Esophagus squamous epithelium (tissue), 5 donors: ENCODE measurements at places on chromosomes 16 and 17.

DNA sequence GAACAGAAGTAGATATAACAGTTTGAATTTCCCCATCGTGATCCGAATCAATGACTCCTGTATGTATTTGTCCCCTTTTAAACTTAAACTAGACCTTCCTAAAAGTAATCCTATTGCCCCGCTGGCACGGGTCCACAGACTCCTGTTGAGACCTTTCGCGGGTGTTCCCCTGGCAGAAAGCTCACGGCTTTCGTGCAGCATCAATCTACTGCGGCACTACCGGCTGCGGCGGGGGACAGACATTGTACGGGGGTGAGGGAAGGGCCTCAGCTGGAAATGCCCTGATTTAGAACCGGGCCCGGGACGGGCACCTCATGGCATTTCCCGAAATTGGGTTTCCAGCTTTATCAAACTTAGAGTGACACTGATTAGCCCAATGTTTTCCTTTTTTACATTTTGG lies 14.6 kb downstream of the IL32 start:
- no peak for DNase-seq

DNA sequence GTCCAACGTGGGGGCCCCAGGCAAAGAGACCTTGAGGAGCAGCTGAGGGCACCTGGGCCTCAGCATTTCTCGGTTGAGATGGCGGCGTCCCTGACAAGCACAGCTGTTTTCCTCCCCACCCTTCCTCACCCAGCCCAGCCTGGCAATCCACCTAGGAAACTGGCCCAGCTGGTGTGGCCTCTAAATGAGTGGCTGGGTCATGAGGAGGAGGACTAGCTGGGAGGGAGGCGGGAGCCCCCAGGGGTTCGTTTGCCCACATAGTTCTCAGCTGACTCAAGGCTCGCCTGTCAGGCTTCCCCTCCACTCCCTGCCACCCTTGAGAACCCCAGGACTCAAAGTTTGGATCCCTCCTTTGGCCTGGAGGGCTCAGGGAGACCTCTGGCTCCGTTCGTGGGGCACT lies 5.9 kb downstream of the RNF222 start:
- no peak for DNase-seq

- DNase-seq, result no peak
These were observed 14.0 kb downstream of the PRSS54 start for GRCh38 chr16:58280846-58281301.

GRCh38 chr16:57477531-57478202 lies 8.6 kb downstream of the DOK4 start:
- no peak for DNase-seq

GRCh38 chr16:27230562-27231001 lies 27.3 kb downstream of the KDM8 start:
- no peak for DNase-seq

GRCh38 chr16:83856792-83857191 lies 42.1 kb upstream of the MLYCD start:
- DNase-seq, result no peak

GRCh38 chr17:67043283-67043682 lies 1.1 kb upstream of the CACNG1 start:
- no peak for DNase-seq

DNA sequence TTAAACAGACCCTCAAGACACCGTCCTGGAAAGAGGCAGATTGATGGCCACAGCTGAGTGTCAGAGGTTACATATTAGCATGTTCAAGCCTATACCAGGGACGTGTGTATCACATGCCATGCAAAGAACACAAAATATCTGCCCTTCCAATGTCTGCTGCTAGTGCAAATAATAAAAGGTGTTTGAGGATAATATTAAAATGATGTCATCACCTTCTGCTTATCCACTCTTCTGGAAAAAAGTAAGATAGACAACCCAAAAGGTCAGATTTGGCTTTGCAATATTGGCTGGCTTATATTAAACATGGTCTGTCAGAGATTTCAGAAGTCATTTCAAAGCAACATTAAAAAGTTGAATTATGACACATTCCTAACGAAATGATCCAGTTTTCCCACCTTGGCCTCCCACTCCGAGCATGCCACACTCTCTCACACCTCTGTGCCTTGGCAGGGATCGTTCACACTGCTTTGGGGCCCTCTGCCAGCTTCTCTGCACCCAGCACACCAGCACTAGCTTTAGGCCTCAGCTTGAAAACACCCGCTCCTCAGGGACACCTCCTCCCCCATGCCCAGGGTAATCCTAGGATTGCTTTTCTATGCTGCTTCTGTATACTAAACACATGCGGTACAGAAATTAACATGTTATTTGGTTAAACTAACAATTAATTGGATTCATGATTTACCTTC lies 248.2 kb downstream of the NTN1 start:
- no peak for DNase-seq

DNA sequence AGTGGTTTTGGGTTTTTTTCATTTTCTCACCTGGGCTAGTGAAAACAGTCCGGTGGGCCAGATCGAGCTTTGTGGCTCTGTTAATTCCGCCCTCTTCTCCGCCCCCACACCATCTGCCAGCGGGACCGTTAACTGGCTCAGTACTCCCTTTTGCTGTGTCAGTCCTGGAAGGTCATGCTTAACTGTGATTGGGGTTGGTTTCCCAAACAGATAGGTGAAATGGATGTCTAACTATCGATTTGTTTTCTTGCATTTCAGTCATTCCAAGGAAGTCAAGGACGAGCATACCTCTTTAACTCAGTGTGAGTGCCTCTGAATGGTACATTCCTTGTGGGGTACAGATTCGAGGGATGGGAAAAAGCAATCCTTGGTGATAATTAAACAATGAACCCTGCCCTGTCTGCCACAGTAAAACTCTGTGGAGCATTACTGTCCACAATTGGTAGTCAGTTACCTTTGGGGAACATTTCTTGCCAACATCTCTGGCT lies 56.7 kb downstream of the YPEL2 start:
- no peak for DNase-seq

GRCh38 chr17:50221266-50221863 lies 19.9 kb upstream of the COL1A1 start:
- DNase-seq, result no peak

DNA sequence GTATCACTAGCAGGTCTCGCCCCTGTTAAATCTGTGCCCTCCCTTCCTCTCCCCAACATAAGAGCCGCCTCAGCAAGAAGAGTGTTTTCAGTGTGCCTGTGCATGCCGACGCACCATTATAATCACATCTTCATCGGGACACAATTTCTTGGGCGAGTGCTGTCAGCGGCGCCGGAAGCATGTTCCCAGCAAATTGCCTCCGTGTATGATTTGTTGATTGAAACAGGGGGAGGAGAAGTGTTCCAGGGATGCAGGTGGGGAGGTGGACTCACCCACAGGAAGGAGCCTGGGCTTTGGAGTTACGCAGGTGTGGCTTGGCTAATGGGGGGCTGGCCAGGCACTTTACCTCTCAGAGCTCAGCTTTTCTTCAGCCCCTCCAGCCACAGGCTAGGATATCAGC lies 53.6 kb downstream of the SPACA3 start:
- DNase-seq, result no peak
